Stimulated activated CD8-positive, alpha-beta memory T cell treated with anti-CD3 and anti-CD28 coated beads, Interleukin-12 subunit alpha, Interleukin-12 subunit beta, amount 100 ng/mL, for 4 hours (primary cell): ENCODE measurements at places on chromosomes 11 and 22.

- DNase-seq, result no peak
These were observed 18.3 kb downstream of the SC5D start for GRCh38 chr11:121310908-121311307.

- no peak for DNase-seq
These were observed 48.9 kb upstream of the SHANK2 start for GRCh38 chr11:71301046-71301857.

GRCh38 chr11:27720277-27720830 lies 20.1 kb upstream of the BDNF start:
- no peak for DNase-seq

- DNase-seq, result no peak
These were observed 38.7 kb upstream of the CHST1 start for GRCh38 chr11:45704133-45704532.

- no peak for DNase-seq
These were observed 29.3 kb downstream of the OR8B12 start for GRCh38 chr11:124514131-124514530.

- DNase-seq, result no peak
These were observed 846 bp downstream of the RNF26 start for GRCh38 chr11:119335091-119335654.

DNA sequence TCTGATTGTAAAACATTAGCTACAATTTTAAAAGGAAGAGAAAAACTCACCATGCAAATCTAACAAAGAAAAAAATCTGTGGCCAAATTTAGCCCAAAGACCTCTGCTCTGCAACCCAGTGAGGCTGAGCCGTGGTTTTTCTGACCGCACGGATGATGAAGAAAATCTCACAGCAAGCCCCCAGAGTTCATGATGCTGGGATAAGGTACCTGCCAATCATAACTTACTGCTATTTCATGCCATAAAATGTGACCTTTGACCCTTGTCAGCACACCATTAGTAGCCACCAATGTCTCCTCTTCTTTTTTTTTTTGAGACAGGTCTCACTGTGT lies 11.1 kb downstream of the CERK start:
- no peak for DNase-seq

DNA sequence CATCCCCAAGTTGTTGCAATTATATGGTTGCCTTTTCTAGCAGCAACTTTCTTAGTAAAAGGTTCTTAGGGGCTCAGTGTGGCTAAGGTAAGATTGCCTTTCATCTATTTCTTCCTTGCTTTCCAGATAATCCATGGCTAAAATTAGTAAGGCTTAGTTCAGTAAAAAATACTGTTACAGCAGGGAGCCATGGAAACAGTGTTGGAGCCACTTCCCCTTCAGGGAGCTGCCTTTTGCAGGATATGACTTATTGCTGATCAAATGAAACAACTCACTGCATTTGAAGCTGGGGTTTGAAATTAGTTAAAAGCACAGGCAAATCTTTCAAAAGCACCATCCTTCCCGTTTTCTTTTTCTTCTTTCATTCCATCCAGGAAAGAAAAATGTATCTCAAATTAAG lies 184.3 kb downstream of the C11orf87 start:
- DNase-seq, result no peak

- DNase-seq, result no peak
These were observed 42.8 kb downstream of the GLYAT start for GRCh38 chr11:58688789-58689503.

- no peak for DNase-seq
These were observed 46.3 kb upstream of the ANO3 start for GRCh38 chr11:26285608-26286007.

- DNase-seq, result no peak
These were observed 2.3 kb downstream of the CTSC start for GRCh38 chr11:88335284-88335683.

DNA sequence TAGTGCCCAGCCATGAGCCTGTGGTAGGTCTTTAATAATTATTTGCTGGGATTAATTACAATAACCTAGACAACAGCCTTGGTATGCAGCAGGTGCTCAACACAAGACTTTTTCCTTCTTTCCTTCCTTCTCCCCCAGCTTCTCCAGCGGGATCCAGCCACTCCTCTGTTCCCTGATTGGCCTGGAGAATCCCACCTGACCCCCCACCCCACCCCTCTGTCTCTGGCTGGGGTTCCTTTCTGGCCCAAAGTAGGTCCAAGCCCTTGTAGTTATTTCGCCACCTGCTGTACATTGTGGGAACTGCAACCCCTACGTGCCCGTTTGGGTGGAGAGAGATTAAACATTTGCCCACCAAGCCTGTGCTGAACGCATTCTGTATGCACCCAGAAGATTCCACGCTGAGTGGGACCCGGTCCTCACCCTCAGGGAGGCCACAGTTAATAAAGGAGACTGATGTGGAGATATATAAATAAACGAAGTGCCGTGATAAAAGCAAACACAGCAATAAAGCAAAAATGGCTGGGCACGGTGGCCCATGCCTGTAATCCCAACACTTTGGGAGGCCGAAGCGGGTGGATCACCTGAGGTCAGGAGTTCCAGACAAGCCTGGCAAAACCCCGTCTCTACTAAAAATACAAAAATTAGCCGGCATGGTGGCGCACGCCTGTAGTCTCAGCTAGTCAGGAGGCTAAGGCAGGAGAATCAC lies 32.1 kb upstream of the DGKZ start:
- DNase-seq, result peak; percentile 39

DNA sequence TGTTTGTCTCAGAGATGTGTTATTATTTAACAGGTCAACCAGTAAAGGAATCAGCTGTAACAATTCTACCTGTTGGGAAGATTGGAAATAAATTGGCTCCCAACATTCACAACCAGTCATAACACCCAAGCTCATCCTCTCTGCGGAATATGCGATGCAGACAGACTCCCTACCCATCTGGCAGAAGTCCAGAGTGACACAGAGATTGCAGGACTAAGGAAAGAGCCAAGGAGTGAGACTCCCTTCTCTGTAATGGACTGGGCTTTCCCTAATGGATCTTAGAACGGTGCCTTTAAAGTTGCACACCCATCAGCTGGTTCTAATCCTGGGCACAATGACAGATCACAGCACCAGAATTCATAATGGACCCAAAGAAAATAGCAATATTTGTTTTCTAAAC lies 27.8 kb upstream of the UBASH3B start:
- DNase-seq, result no peak

GRCh38 chr11:73284106-73284505 lies 12.0 kb downstream of the P2RY6 start:
- DNase-seq, result no peak

DNA sequence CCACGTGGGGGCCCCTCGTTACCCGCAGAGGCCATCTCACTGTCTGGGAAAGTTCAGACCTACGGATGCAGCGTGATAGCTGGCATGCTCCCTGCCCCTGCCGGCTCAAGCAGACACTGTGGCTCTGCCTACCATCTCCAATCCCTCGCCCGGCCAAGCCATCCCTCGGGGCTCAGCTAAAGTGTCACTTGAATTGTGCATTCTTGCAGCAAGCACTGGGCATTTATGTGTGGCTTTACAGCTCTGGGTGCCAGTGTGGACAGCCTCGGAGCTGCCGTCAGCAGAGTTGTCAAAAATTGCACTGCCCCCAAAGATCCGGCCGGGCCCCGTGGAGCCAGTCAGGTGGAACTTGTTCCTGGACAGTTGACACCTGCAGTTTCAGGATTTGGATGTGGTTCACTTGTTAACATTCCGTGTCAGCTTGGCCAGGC lies 75.0 kb upstream of the FGF3 start:
- DNase-seq, result no peak

GRCh38 chr22:46082633-46083032 lies 67.7 kb upstream of the PPARA start:
- DNase-seq, result no peak

DNA sequence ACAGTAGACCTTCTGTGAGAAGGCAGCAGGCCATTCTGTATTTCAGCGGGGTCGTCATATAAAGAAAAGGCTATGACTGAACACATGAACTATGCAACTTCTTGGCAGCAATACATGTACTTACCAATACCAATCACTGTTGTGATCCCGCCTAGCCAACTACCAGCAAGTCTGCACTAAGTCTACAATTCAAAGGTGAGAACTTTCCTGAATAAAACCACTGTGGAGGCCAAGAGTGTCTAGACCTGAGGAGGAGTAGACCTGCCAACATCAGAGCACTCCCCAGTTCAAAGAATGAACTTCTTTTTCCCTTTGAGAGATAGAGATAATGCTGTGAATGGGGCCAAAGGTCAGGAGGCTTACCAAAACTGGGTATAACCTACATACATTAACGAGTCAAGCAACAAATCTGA lies 108.2 kb downstream of the SIK3 start:
- no peak for DNase-seq

- no peak for DNase-seq
These were observed 176.0 kb downstream of the EFCAB6 start for GRCh38 chr22:43636086-43636485.

GRCh38 chr11:121337740-121338272 lies 45.2 kb downstream of the SC5D start:
- no peak for DNase-seq

DNA sequence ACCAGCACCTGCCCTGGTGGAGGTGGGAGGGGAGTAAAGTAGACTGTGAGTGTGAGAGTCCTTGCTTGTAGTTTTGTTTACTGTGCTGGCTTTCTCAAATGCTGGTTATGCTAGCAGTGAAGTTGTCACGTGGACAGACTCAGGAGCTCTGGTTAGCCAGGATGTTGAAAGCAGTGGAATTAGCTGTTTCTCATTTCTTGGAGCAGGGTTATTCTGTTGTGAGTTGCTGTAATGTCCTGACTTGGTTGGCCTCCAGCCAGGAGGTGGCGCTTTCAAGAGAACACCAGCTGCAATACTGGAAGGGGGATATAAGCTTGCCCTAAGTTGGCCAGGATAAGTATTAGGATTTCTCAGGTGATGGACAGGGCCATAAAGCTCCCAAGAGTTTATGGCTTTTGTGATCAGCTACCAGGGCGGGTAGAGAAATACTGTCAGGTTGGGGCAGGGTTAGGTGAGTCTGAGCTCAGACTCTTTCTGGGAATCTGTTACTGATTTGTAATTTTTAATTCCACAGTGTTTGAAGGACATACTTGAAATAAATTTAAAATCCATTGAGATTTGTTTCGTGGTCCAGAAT lies 13.7 kb downstream of the CYP2D6 start:
- no peak for DNase-seq

- no peak for DNase-seq
These were observed 69.1 kb downstream of the FCHSD2 start for GRCh38 chr11:73072935-73073481.

GRCh38 chr22:25777870-25778269 lies 35.9 kb downstream of the MYO18B start:
- no peak for DNase-seq

DNA sequence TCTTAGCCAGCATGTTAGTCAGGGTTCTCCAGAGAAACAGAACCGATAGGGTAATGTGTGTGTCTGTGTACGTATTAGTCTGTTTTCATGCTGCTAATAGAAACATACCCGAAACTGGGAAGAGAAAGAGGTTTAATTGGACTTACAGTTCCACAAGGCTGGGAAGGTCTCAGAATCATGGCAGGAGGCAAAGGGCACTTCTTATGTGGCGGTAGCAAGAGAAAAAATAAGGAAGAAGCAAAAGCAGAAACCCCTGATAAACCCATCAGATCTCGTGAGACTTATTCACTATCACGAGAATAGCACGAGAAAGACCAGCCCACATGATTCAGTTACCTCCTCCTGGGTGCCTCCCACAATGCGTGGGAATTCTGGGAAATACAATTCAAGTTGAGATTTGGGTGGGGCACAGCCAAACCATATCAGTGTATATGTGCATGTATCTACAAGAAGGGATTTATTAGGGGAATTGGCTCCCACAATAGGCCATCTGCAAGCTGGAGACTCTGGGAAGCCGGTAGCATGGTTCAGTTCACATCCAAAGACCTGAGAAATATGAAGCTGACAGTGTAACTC lies 173.7 kb upstream of the NECTIN1 start:
- no peak for DNase-seq

GRCh38 chr11:38711110-38711509 lies 2113.1 kb upstream of the RAG2 start:
- DNase-seq, result no peak

GRCh38 chr11:130614591-130614990 lies 166.1 kb downstream of the ADAMTS15 start:
- no peak for DNase-seq

DNA sequence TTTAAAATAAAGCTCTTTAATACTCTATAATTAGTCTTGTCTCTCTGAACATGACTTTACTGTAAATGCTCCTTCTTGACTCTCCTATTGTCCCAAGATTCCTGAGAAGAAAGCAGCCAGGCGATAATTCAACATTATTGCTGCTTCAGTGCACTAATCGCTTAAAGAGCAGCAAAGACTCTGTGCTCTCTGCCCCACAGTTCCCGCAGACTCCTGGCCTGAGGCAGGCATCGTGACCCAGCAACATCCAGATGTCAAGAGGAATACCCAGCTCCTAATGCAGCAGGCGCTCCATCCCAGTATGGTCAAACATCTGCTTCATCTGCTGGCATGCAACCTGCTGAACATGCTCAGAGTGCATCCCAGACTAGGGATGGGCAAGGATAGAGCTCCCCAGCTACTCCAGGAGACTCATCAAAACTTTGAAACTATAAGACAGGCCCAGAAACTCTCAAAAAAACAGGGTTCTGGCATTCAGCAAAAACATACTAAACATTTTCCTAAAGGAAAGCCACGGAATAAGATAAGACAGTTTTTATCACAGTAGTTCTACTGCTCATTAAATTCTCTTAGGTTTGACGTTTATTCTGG lies 270.0 kb downstream of the SOX6 start:
- DNase-seq, result no peak

DNA sequence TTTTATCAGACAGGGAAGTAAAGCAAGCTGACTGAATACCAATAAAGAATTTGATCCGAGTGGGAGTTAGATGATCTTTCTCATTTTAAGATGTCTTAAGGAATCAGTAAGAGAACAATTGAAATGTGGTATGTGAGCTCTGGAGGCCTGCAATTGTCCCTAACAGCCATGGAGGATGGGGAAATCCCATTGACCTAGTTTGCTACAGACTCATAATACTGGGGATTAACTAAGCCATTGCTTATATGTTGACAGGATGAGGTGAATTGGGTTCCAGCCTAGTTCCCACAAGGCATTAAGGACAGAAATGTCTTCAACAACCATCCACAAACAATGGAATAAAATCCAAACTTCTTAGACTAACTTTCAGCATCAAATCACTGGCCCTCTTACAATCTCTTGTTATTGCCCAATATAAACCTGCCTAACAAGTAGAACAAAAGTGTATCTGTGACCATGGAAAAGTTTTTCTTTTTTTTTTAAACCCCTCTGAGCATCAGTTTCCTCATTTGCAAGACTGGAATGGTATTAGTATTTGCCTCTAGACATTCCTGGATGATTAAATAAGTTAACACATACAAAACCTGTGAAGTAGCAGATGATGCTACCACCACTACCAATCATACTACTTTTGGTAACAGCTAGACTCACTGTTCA lies 773.2 kb downstream of the DLG2 start:
- no peak for DNase-seq

GRCh38 chr11:17927681-17928343 lies 85.0 kb downstream of the SERGEF start:
- DNase-seq, result no peak
